Activated T-cell treated with anti-CD3 and anti-CD28 coated beads, Interleukin-2, amount 50 U/mL, for 48 hours (primary cell): ENCODE measurements at places on chromosomes 16 and 17.

- no peak for DNase-seq
Measured at GRCh38 chr16:3770530-3770929, 53.2 kb upstream of the TRAP1 start.

DNA sequence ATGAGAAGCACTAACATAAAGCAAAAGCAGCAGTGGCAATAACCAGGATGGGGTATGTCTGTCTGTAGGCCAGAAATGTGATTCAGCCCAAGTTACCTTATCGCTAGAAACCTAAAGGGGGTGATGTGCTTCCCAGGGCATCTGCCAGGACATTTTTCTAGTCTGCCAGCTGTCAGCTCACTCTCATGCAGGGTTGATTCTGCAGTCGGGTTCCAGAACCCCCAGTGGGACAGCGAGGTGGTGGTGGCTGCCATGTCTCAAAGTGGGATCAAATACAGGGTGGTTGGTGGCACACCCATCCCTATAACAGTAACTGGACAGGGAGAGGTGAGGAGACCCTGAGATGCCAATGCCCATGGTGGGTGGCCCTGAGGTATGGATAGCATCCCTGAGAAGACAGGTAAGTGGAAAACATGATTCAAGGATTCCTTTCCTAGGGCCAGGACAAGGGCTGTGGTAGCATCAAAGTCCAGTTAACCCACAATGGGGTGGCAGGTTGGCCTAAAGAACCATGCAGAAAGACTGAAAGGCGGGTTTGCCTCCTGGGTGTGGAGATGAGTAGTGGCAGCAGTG, 84.3 kb downstream of the TNFRSF13B start:
- peak; percentile 5 for DNase-seq

DNA sequence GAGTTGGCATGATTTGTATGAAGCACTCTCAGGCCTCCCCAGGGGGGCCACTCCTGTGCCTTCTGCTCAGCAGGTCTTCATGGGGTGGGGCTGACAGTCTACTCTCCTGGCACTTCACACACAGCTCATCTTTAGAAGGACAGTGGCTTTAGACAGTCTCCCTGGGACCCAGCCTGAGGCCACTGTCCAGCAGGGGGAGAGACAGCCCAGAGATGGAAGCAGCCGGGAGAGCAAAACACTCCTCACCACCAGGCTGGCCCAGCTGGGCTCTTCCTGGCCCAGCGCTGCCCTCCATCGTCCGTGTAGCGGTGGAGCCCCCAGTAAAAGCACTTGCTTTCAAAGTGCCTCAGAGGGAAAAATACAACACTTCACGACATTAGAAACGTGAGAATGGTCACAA, 62.0 kb upstream of the CRHR1 start:
- DNase-seq, result no peak

- no peak for DNase-seq
Measured at GRCh38 chr17:72635034-72635635, 457.4 kb downstream of the SLC39A11 start.

- no peak for DNase-seq
Measured at GRCh38 chr17:76981545-76982295, 113.5 kb downstream of the MGAT5B start.

DNA sequence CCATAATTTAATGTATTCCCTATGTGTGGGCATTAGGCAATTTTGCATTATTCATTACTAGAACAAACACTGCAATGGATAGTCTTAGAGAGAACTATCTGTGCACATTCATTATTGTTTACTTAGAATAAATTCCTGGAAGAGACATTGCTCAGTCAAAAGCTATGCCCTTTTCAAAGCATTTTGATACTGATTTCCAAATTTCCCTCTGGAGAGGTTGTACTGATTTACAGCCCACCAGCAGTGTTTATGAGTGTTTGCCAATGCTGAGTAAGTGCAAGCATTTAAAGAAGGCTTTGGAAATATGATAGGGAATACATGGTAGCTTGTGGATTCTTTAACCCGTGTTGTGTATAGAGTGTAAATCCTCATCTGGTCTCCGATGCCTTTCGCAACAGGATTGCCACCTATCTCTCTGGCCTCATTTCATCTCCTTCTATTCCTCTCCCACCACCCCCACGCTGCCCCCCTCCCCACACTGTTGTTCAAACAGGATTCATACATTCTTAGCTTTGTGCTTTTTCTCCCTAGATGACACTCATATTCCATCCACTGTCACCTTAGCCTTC, 33.4 kb upstream of the MMD start:
- DNase-seq, result no peak

DNA sequence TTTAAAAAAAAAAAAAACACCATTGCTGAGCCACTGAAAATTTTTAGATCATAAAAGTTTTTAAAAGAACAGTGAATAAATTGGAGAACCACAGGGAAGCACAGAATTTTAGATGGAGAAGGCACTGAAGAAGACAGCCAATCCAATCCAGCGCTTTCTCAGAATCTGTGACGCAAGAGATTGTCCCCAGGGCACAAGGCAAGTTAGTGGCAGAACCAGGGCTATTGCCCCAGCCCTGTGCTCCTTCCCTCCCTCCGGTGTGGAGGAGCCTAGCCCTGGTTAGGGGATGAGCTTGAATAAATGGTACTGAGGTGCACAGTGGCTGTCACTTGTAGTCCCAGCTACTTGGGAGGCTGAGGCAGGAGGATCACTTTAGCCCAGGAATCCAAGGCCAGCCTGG, 108.3 kb downstream of the ZNF423 start:
- no peak for DNase-seq

- DNase-seq, result no peak
Measured at GRCh38 chr17:56690441-56691291, 97.2 kb downstream of the NOG start.

GRCh38 chr16:47371271-47372014, 89.4 kb downstream of the ITFG1 start:
- no peak for DNase-seq
